ENCODE measurements at places on chromosomes 3 and 15.

DNA sequence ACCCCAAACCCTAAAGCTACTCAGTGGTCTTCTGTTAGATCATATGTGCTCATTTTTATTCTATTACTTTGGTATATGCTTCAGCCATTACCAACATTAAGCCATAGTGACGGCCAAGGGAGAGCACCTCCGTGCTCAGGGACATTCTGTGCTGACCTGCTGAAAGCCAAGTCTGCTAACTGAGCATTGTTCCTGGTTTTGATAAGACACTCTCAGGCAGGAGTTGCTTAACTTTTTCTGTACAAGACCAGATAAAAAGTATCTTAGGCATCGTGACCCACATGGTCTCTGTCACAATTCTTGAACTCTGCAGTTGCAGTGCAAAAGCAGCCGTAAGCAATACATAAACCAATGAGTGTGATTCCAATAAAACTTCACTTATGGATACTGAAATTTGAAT is 100.6 kb downstream of the KLHL25 start:
- no peak for DNase-seq

- DNase-seq: no peak
Measured at GRCh38 chr3:45139372-45140140, 6.6 kb downstream of the CDCP1 start.

DNA sequence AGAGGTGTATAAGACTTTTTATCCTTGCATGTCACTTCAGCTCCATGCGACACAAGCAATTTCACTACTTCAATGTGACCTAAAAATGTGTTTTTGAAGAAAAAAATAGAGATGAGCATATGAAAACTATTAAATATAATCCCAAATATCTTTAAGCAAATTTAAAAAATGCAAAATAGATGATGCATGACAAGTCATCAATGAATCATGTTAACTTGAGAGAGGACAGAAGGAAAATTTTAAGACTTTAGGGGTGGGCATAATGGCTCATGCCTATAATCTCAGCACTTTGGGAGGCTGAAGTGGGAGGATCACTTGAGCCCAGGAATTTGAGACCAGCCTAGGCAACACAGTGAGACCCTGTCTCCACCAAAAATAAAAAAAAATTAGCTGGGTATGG is 73.3 kb downstream of the ANKRD28 start:
- DNase-seq: no peak

DNA sequence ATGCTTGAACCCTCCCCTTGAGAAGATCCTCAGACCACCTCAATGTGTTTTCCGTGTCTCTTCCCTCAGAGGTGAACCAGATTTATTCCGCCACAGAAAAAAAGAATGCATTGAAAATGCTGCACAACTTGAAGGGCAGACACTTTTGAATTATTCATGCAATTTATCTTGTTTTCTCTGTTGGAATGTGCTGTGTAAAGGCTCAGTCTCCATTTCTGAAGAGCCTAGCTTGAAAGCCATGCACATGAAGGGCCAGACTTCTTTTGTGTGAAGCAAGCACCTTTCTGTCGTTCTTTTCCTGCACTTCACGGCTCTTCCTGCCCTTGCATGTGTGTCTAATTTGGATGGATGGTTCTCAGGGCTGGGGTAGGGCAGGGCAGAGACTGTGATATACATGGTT is 79.0 kb upstream of the ATP13A5 start:
- no peak for DNase-seq

GRCh38 chr15:72033711-72034110 is 84.2 kb downstream of the MYO9A start:
- no peak for DNase-seq

DNA sequence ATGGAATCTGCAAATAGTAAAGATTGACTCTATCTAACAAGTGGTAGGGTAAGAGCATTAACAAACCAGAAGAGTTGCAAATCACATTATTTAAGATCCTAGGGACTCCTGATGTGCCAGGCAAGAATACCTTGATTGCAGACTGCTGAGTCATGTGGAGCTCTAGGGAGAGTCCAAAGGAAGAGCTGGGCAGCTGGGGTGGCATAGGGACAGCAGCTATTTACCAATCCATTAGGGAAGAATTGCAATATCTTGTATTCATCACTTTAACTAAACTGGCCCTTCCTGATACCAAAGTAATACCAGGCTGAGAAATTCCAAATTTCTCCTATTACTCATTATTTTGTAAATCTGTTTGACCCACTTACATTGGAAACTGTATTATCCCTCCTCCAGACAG is 52.2 kb upstream of the ACP3 start:
- DNase-seq: no peak

DNA sequence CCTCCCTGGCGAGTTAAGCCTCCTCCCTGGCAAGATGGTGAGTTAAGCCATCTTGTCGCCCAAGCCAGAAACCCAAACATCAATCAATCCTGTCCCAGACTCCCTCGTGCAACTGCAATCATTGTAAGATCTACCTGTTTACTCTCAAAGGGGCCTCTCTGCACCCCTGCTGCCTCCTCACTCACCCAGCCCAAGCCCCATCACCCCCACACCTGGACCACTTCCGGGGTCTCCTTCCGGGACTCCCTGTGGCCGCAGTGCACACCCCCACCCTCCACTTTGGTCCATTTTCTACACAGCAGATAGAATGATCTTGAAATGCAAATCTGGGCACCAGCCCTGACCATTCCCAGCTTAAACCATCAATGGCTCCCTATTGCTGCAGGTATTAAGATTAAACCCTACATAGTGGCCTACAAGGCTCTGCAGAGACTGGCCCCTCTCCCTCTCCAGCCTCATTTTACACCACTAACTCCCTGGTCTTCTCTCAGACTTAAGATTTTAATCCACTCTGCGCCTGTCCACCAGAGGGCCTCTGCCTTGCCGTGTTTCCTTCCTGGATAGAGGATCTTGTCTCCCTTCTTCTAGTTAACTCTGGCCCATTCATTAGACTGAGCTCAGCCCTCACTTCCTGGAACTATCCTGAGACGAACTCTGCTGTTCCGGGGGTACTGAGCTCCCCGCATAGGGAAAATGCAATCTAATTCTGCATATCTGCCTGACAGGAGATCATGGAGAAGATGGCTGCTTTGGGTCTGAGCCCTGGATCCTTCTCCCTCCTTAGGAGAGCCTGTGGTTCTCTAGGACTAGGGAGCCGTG is 41.9 kb upstream of the SLC6A1 start:
- DNase-seq: no peak

- DNase-seq: no peak
Measured at GRCh38 chr3:37161351-37161750, 13.0 kb downstream of the LRRFIP2 start.

- DNase-seq: no peak
Measured at GRCh38 chr3:187641320-187642016, 28.7 kb downstream of the SST start.

DNA sequence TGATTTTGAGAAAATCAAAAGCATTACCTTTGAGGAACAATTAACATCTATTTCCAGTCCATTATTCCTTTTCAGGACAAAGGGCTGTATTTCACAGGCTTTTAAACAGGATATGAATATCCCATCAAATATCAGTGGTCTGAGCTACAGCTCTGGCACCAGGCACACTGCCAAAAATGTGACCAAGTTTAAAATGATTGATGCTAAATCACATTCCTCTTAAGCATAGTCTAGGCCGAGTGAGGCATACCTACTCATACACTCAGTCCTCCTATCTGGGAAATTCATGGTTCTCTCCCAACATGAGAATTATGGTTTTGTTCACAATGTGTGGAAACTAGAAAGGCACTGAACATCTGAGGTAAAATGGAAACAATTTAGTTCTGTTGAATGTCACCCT is 683.5 kb downstream of the TUSC7 start:
- DNase-seq: no peak

GRCh38 chr3:68207327-68207726 is 552.9 kb upstream of the SUCLG2 start:
- no peak for DNase-seq

- peak; percentile 77 for DNase-seq
Measured at GRCh38 chr15:81265944-81266775, 57.8 kb downstream of the STARD5 start.

DNA sequence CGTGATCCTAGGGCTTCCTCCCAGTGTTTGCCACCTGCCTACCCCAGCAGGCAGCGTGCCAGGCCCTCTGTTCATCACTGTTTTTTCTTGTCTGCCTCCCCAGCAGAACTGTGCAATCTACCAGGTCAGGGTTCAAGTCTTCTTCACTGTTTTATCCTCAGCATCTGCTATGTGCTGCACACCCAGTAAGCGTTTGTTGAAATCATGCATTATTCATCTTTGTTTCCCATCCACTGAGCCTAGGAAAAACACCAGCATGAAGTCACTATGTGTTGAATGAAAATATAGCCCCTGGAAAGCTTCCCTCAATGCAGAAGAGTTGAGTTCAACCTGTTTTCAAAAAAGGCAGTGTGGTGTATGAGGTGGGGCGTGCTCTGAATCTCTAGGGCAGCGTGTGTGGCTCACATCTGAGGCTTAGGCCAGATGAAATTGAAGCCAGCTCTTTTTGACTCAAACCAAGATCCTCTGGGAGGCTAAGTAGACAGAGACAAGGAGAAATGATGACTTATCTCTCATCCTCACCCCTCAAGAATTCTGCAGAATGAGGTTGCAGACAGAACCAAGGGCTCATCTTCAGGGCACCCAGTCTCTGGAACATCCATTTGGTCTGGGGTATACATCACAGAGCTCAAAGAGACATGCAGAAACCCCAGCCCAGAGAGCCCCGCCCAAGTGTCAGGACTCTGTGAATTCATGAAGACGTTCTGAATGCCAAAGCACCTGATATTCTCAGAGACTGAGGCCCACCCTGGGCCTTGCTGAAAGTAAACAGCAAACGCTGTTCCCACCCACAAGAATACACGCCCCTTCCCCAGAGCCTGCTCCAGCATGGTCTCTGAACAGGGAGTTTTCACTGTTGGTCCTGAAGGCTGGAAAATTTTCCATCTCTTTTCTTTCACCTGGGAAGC is 5.7 kb upstream of the CAV3 start:
- no peak for DNase-seq

GRCh38 chr3:85960793-85961192 is 1002.0 kb downstream of the CADM2 start:
- no peak for DNase-seq

DNA sequence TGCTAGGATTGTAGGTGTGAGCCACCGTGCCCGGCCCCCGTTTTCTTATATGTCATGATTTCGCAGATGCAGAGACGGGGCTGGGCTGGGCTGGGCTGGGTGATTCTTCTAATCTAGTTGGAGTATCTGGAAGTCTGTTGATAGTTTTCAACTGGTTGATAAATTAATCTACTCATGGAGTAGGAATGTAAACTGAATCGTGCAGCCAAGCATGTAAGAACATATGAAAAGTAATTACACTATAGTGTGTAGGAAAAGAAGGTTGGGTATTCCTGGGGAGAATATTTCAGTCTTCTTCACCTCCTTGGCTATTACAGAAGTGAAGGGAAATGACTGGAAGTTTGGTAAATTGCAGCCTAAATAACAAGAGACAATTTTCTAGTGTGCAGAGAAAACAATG is 82.6 kb upstream of the MAGI1 start:
- no peak for DNase-seq
